ENCODE measurements at places on chromosomes 16 and 17.

DNA sequence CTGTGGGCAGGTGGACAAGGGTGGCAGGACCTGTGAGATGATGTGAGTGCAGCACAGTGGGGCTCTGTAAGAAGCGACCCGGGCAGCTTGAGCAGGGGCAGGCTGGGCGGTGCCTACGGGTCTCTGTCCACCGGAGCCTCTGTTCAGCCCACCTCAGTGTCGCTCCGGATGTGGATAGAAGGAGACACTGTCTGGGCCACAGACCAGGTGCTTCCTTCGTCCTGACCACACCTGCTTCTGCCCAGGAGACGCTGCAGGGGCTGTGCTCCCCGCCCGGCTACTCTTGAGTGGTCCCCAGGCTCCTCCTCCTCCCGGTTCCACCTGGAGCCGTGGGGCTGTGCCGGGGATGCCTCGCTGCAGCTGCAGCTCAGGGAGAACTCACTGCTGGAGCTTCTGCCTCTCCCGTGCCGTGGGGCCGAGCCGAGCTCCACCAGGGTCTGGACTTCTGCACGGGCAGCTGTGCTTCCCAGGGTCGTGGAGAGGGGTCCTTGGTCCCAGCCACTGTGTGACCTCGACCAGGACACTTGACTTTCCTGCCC, 21.5 kb downstream of the METRNL start:
- DNase-seq = peak; percentile 60

- DNase-seq = no peak
Measured at GRCh38 chr16:76777721-76778465, 413.1 kb upstream of the MON1B start.

DNA sequence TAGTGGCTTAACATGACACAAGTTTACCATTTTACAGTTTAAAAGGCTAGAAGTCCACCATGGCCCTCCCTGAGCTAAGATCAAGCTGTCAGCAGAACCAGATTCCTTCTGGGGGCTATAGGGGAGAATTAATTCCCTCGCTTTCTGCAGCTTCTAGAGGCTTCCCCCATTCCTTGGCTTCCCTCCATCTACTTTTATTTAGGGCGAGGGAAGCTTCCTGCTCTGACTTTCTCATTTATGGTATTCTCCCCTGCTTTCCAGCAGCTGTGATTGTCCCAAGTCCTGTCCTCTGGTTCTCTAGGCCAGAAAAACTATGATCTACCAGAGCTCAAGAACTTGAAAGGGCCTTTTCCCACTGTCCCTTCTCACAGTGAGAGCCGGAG, 4.3 kb downstream of the CETP start:
- no peak for DNase-seq

GRCh38 chr16:8921347-8921984, 39.3 kb downstream of the LITAFD start:
- no peak for DNase-seq

- DNase-seq = no peak
Measured at GRCh38 chr16:15970743-15971439, 21.5 kb downstream of the ABCC1 start.

DNA sequence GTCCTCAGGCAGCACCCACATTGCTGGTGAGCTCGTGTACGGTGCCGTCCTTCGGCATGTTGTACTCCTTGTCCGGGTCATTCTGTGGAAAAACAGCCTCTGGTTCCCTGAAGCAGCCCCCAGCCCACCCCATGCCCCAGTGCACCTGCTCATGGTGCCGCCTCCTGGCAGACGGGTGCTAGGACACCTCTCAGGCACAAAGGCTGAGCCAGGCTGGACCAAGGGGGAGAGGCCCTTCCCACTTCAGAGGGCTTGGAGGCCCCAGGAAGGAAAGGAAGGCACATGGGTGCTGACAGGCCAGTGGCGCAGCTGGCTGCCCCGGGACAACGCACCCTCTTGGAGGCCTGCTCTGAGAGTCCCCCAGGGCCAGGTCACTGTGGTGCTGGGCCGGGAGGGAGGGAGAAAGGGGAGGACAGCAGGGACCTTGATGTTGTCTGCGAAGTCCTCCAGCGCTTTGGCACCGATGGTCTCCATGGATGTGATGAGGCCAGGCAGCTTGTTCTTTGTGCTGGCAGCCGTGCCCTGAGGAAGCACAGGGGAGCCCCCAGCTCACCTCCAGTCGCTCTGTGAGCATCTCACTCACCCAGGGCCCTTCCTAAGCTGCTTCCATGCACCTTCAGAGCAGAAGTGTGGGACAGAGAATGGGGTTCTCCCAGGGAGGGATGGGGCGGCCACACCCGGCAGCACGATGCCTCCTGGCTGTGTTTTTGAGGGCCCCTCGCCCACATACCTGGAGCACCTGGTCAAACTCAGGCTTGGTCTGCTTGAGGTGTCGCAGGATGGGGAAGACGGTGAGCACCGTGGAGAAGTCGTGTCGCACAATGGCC, 9.3 kb downstream of the ZACN start:
- DNase-seq = no peak

DNA sequence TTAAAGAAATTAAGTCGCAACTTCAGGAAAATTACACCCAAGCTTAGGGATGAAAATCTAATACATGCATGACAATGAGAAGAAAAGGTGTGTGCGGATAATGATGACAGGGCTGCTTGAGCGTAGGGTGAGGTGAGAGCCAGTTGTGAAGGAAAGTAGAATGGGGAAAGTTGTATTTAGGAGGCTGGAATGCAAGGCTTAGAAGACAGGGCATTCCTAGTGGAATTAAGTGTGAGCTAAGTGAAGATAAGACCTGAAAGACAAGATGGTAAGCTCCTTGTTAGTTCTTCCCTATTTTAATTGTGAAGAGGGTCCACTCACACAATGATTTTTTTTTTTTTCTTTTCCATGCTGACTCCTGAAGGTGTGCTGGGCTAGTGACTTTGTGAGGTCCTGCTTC, 519.5 kb upstream of the SALL1 start:
- no peak for DNase-seq

DNA sequence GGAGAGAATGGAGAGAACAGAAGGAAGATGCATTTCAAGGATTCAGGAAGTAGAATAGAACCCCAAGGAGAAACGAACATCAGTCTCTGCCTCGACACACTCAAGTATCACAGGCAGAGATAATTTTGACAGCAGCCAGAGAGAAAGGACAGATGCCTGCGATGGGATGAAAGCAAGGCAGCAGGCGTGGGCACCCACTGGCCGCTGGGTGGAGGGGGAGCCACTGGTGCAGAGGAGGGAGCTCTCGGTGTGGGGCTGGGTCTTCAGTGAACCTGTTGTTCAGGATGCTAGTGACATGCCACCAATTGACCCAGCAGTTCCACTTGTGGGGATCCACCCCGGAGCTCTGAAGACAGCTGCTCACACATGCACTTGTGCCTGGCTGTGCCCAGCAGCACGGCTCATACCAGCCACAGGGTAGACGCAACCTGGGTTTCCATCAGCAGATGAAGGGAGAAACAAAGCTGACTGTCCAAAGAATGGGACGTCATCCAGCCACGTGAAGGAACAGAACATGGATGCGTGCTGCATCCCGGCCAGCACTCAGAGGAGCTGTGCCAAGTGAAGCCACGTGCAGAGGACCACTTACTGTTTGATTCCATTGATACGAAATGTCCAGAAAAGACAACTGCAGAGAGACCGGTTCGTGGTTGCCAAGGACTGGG, 127.0 kb downstream of the BANP start:
- DNase-seq = no peak

- DNase-seq = no peak
Measured at GRCh38 chr16:31700200-31700529, 172.5 kb downstream of the AHSP start.

DNA sequence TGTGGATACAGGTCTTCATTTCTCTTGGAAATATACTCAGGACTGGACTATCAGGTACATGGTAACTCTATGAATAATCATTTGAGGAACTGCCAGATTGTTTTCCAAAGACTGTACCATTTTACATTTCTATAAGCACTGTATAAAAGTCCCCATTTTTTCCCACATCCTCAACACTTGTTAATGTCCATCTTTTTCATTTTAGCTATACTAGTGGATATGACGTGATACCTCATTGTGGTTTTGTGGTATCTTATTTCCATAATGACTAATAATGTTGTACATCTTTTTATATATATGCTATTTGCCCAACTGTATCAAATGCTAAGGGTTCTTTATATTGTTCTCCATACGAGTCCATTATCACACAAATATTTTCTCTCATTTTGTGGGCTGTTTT, 22.9 kb downstream of the NUP88 start:
- no peak for DNase-seq

GRCh38 chr16:67977469-67978227, 2.7 kb downstream of the DPEP3 start:
- DNase-seq = no peak

- DNase-seq = peak; percentile 83
Measured at GRCh38 chr17:57986841-57987580, 1.0 kb downstream of the VEZF1 start.

DNA sequence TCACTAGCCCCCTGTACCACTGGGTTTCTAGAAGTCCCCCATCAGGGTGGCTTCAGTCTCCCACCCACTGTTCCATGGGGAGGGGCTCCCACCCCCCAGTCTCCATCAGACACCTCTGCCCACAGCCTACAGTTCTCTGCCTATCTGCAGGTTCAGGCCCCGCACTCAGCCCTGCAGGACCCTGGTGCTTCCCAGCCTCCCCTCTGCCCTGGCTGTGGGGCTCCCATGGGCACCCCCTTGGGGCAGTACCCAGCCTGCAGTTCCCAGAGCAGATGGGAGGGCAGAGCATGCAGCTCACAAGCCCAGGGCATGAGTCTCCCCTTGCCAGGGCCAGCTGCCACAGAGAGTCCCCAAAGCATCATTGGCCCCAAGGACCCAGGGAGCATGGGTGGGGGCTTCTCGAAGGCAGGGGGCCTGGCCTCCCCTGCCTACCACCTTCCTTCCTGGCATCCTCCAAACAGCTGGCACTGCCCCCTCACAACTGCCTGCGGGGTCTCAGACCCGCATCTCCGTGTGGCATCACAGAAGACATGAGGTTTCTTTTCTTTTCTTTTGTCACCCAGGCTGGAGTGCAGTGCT, 2.8 kb upstream of the MRPL28 start:
- DNase-seq = no peak

DNA sequence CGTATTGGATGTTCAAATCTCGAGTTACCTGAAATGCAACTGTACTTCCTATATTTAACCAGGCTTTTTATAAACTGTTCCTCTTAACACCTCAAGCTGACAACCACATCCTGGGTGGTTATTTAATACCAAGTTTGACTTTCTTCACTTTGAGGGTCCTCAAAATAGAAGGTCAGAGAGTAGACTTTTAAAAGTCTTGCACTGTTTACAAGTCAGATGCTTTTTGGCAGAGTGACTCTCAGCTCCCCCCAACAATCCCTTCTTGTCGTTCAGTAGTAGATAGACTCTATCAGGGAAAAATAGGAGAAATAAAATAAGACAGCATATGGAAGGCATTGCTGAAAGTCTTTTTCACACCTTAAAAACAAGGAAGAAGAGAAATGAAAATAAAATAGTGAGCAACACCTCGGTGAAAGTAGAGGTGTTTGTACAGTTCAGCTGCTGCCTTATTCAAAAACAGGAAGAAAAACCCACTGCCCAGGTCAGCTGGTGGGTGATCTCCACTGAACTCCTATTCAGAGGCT, 650.4 kb downstream of the WWOX start:
- DNase-seq = no peak

DNA sequence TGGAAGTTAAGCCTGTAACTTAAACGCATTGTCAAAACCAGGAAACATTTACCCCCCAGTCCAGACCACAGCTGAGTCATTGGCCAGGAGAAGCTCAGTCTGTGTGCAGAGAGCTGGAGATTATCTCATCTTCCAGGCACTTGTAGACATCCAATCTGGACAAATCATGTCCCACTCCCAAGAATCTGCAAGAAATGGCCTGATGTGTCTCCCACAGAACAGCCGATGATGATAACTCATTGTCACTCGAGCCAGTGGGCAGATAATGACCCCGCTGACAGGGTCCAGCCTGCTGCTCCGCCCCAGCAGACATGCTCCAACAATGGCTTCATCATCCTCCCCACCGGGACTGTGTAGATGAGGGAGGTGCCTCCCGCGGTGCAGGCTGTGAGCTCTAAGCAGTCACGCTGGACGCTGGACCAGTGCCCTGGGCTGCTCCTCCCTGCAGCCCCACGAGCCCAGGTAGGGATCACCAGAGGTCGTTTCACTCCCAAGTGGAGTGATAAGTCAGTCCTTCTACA, 322.5 kb downstream of the C16orf95 start:
- DNase-seq = peak; percentile 54

- DNase-seq = no peak
Measured at GRCh38 chr16:19182481-19182880, 14.4 kb downstream of the SYT17 start.

DNA sequence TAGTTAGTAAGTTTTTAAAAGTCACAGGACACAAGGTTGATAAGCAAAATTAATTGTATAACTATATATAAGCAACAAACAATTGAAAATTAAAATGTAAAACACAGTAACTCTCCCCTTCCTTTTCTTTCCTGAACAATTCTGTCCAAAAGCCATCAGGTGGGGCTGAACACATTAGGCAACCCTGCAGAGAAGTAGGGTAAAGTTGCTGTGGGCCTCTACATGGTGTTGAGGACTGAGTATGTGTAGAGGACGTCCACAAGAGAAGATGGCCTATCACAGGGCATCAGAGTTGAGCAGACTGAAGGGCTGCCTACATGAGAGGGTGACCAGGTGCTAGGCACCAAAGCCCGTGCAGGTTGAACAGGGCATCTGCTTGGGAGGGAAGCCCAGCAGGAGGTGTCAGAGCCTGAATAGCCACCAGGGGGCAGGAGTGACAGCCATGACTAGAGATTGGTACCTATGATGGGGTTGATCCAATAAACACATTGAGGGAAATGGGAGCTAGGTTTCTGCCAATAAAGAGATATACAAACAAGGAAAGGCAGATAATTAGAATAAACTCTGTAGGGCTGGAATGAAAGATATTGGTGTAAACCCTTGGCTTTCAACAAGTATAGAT, 415.1 kb downstream of the NPIPA8 start:
- DNase-seq = no peak

DNA sequence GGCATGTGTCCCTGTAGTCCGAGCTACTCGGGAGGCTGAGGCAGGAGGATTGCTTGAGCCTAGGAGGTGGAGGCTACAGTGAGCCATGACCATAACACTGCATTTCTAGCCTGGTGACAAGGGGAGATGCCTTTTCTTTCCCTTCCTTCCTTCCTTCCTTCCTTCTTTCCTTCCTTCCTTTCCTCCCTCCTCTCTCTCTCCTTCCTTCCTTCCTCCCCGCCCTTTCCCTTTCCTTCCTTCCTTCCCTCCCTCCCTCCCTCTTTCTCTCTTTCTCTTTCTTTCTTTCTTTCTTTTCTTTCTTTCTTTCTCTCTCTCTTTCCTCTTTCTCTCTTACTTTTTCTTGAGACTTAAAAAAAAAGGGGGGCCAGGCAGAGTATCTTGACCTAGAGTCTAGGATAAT, 3.1 kb upstream of the CEP20 start:
- no peak for DNase-seq

DNA sequence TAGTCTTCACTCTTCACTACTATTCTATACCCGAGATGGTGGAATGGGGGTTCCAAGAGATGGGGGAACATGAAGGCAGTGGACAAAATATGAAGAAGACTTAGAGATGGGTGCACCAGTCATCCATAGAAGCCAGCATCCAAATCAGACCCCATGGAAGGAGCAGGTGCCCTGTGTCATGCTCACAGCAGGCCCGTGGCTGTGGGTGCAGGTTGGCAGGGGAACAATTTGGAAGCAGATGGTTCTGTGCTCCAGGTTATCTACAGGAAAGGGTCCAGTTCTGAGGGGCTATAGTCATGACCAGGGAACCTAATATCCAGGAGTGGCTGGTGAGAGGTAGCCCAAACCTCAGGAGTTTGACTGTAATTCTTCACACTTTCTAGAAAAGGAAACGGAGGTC, 9.6 kb upstream of the LPCAT2 start:
- no peak for DNase-seq

- no peak for DNase-seq
Measured at GRCh38 chr17:17134957-17135333, 71.2 kb downstream of the PLD6 start.

- DNase-seq = peak; percentile 70
Measured at GRCh38 chr17:83161298-83162034, 82.1 kb downstream of the METRNL start.

All from eye (tissue), 1 donor.